ENCODE measurements at places on chromosomes 7 and 10.

DNA sequence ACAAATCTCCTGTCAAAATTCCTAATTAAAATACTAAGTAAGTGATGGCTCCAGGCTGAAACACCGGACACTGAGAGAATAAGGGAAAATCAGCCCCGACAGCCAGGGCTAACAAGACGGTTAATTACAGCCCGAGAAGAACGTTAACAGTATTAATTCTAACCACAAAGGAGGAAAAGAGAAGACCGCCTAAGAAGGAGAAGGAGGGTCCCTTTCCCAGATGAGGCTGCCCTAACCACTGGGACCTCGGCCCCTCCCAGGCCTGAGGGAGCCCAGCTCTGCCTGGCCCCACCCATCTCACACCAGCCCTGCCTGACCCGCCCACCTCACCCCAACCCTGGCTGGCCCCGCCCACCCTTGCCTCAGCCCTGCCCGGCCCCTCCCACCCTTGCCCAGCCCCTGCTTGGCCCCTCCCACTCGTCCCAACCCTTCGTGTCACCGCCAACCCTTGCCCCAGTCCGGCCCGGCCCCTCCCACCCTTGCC, 51.3 kb downstream of the PWWP2B start:
- peak; percentile 69 for DNase-seq

DNA sequence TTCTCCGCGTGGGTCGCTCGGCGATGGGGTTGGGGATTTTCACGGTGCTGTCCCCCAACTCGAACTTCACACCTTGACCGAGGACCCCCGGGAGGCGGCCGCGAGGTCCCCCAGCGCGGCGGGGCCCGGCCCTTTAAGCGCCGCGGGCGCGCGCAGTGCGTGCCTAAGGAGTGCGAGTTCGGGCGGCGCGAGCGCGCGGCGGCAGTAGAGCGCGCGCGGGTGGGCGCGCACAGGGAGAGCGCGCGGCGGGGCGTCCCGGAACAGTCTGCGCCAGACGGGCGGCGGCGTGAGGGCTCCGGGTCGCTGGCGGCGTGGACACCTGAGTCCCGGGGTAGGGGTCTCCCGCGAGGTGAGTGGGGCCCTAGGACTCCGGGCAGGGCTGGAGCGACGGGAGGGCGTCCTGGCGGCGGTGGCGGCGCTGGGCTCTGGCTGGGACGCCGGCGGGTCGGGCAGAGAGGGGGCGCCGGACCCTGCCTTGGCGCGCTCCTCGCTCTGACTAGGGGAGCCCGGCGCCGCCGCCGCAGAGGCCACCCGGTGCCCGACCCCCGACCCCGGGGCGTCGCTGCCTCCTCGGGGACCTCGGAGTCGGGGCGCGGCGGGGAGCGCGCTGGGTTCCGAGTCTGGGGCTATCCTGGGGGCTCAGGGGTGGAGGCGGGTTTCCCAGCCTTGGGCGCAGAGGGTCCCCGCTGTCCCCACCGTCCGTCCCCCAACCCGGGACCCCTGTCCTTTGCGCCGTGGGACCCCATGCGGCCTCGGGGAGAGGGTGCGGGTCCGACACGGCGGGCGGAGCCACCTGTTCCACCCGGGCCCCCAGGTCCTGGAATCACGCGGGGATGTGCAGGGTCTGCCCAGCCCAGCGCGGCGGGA, at the start of gene PROSER2:
TSS of gene PROSER2 (plus strand) at position 235 of the 867 bp plus-strand sequence. CDS start 28,722 bp downstream, outside the sequence.
- DNase-seq = no peak

- no peak for DNase-seq
Measured at GRCh38 chr10:89837165-89838043, 136.0 kb downstream of the KIF20B start.

GRCh38 chr7:66258409-66258808, 53.3 kb downstream of the TPST1 start:
- DNase-seq = no peak

GRCh38 chr7:98841179-98841997, 28.4 kb downstream of the TMEM130 start:
- DNase-seq = peak; percentile 46

GRCh38 chr7:37287131-37287855, 161.4 kb downstream of the ELMO1 start:
- DNase-seq = no peak

GRCh38 chr10:122089311-122090017, 100.5 kb downstream of the TACC2 start:
- no peak for DNase-seq

- DNase-seq = no peak
Measured at GRCh38 chr10:93384006-93384405, 98.1 kb downstream of the MYOF start.

DNA sequence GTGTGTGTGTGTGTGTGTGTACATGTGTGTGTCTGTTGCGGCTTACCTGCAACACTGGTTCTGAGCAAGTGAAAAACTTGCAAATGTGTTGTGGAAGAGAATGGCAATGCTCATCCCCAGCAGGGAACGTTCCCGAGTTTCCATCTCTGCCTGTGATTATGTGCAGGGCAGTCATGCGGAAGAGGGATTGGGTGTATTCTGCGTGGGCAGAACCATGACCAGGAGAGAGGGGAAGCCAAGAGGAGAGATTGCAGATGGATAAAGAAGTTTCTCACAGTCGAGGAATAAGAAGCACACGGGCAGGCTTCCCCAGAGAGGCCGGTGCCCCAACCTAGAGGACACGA, 99.9 kb downstream of the CTBP2 start:
- no peak for DNase-seq
